ENCODE measurements at places on chromosomes 4 and X. TPM values are rescaled to one million over a fixed set of nuclear protein-coding genes. Genes with fewer than 3 reads are reported as not detected.
A peak's percentile ranks its signal among the peaks of the same experiment; 100 is the strongest.

SGMS2 gene
- polyA plus RNA-seq, result 15.2 TPM

NEUROG2 gene
- not detected for polyA plus RNA-seq

GRCh38 chrX:147848543-147849443, 62.9 kb upstream of the FMR1 start:
- no peak for DNase-seq

DNA sequence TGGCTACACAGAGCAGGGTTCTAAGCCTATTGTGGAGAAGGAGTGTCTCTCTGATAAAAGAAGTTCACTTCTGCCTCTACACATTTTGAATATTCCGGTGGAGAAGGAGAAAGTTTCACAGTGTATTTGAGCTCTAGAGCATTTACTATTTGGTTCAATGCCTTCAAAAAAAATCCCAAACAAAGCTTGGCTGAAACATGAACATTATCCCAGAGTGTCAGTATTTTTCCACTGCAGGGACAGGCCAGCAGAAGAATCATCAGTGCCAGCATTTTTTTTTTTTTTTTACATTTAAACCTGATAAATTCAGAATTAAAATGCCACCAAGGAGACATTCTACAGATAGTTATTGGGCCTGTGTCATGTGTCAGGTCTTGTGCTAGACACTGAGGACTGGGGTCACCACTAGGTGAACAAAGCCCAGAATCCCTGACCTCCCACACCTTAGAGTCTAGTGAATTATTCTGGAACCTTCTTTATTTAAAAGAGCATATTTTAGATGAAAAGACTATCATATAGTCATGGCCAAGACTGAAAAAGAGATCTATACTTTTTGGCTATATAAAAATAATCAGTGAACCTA, 48.0 kb upstream of the NAP1L5 start:
- no peak for DNase-seq

DNA sequence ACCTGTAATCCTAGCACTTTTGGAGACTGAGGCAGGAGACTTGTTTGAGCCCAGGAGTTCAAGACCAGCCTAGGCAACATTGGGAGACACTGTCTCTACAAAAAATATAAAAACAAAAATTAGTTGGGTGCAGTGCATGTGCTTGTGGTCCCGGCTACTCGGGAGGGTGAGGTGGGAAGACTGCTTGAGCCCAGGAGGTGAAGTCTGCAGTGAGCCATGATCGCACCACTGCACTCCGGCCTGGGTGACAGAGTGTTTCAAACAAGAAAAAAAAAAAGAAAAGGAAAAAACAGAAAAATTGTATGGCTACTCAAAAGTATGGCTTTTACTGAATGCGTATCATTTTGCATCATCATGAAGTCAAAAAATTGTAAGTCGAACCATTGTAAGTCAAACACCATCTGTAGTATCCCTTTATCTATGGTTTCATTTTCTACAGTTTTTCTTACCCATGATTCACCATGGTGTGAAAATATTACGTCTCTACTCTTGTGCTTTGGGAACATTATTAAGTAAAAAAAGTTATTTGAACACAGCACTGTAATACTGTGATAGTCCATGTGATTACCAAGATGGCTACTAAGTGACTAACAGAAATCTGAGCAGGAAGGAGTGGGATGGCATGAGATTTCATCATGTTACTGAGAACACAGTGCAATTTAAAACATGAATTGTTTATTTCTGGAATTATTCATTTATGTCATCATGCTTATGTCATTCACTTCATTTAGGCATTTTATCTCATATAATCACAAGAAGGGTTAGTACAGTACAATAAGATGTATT, 26.5 kb upstream of the MANBA start:
- DNase-seq, result no peak

DNA sequence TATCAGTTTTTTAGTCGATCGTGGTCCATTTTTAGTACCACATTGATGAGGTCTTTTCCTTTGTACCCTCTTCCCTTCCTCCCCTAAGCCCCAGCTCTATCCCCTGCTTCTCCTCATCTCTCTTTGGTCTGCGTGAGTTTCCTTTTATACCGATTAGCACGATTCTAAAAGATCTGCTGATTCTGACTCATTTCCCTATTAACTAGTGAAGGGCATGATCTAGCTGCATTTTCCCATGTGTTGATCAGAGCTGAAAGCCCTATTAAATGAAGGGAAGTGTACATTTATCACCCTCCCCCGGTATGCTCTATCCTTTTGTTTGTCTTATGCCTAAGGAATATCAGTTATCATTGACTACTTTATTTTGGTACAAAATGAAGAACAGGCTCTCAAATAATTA, 181.7 kb upstream of the NPY2R start:
- DNase-seq, result no peak

DNA sequence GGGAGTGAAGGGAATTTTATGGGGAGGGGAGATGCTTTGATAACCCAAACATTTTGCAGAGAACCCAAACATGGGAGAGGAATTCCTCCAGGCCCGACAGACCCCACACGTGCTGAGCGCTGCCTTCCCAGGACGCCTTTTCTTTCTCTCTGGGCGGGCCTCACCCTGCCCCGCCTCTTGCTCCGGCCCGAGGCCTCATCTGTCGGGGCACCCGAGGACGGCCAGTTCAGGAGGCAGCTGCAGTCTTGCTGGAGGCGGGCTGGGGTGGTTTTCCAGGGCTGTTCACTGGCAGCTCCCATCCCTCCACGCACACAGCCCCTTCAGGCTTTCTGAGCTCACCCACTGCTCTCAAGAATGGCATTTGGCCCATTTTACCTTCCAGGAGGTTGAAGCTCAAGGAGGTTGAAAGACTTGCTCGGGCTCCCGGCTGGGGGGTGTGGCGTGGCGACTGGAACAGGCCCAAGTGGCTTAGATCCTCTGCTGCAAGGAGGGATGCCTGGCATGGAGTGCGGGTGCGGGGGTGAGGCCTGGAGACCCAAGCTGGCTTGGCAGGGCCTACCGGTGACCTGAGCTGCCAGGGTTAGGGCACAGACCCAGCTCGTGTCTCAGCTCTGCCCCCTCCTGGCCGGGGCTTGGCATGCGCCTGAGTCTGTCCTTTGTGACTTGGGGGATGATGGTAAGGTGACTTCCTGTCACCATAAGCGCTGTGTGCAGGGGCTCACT, 99.2 kb downstream of the PSAPL1 start:
- DNase-seq, result peak; percentile 71

- no peak for DNase-seq
Measured at GRCh38 chr4:39936565-39937418, 40.9 kb downstream of the PDS5A start.

GRCh38 chr4:20252656-20253282, 1.1 kb downstream of the SLIT2 start:
- no peak for DNase-seq

DNA sequence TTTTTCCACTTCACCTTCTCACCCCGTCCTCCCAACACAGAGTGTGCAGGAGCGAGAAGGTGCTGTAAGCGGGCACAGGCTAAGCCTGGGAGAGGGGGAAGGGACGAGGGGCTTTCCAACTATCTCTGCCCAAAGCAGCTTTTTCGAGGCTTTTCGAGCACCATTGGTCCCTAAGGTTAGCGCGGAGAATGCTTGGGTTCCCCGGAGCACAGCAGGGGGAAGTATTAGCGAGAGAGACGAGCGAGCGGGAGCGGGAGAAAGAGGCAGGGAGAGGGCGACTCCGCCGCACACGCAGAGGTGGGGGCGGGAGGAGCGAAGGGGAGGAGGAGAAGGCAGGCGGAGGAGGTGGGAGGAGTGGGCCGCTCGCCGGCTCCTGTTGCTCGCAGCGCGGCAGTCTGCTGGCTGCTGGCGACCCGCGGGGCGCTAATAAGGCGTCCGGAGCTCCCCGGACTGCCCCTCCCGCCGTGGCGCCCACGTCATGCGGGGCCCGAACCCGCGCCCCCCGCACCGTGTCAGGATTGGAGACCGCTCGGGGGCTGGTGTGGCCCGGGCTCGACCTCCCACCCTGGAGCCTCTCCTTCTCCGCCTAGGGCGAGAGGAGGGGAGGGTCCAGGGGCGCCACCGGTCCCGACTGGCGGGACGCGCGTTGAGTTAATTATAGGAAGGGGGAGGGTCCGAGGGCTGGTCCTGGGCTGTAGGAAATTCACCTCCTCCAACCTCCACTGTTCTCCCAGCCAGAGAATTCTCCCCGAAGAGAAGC, at the start of gene ADAMTS3:
Gene ADAMTS3 (minus strand): TSS at position 263 of the 760 bp plus-strand sequence. CDS start 459 bp downstream, outside the sequence.
- DNase-seq, result peak; percentile 51

DNA sequence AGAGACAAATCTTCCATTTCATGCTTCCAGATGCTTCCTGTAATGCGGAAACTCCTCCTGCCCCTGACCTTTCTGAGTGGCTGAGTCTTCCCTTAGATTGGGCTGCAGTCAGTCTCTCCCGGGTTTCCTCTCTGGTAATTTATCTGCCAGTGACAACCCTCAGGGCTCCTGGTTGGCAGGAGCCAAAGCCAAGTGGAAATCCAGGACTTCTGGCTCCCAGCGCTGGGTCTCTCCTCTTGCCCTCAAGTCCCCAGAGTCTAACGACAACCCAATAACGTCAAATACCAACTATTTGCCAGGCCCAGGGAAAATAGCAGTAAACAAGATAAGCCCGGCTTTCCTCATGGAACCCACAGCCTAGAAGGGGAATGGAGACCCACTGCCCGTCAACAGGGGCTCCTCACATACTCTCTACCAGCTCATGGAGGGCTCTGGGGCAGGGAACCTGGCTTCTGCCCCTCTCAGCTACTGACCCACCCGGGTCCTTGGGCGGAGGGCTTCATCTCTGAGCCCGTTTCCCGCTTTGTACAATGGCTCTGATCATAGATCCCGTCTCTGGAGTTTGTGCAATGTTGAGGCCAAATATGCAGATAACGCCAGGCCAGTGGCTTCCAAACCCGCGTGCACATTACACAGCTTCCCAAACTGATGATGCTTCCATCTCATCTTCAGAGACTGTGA, 1.1 kb upstream of the TBC1D14 start:
- DNase-seq, result no peak

- DNase-seq, result no peak
Measured at GRCh38 chrX:83508006-83508405, at the start of gene POU3F4. Gene POU3F4 (plus strand): TSS chrX:83508290. CDS start chrX:83508325, 35 bp downstream.

GRCh38 chr4:73723023-73723422, 17.3 kb upstream of the CXCL8 start:
- no peak for DNase-seq
